ENCODE measurements at places on chromosomes 3 and 15.
A peak's percentile ranks its signal among the peaks of the same experiment; 100 is the strongest.

GRCh38 chr3:160291909-160292299 is 66.7 kb downstream of the C3orf80 start:
- no peak for DNase-seq

DNA sequence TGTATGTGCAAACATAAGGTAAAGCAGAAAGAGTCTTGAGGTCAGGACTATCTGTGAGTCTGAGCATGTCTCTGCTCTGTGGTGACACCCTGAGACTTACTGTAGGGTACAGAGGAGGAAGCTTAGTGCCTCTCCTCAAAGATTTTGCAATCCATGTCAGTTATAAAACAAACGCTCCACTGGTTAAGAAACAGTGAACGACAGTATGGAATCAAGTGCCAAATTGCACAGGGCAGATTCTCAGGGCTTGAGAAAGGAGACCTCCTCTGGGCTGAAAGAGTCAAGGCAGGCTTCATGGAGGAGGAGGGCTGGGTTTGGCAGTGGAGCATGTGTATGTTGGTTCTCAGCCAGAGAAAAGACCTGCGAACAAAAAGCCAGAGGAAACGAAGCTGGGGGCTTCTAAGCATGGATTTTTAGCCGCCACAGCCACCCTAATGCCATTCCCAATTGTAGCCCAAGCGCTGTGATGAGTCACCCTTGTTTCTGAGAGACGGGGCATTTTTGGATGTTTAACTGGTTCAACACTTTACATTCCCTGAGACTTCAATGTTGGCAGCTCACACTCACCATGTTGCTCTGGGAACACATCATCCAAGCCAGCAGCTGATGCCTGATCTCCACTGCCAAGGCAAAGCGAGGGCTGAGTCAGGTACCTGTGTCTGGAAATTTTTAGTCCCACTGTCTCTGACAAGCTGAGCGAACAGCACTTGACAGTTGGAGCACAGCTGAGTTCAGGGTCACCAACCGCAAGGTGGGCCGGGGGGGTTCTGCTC is 3.4 kb upstream of the DGKG start:
- DNase-seq: peak; percentile 2

DNA sequence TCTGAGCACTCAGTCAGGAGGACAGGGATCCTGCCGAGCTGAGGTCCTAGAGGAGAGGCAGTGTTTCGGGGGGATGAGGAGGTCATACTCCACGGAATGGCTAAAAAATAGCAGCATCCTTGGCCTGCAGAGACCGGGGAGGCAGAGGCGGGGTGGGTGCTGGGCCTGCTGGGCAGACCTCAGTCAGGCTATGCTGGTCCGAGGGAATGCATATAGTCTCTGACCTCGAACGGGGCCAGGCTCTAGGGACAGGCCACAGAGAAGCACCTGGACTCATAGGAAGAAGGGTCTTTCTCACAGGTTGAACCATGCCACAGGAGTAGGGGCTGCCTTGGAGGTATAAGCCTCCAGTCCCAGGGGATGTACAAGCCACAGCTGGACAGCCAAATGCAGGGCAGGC is 14.0 kb upstream of the SKIC8 start:
- DNase-seq: no peak

- no peak for DNase-seq
These were observed 76.1 kb upstream of the TPM1 start for GRCh38 chr15:62966294-62967078.

- no peak for DNase-seq
These were observed 16.7 kb downstream of the MEGF11 start for GRCh38 chr15:66236806-66237375.

GRCh38 chr15:95363646-95364045 is 966.9 kb upstream of the NR2F2 start:
- no peak for DNase-seq

DNA sequence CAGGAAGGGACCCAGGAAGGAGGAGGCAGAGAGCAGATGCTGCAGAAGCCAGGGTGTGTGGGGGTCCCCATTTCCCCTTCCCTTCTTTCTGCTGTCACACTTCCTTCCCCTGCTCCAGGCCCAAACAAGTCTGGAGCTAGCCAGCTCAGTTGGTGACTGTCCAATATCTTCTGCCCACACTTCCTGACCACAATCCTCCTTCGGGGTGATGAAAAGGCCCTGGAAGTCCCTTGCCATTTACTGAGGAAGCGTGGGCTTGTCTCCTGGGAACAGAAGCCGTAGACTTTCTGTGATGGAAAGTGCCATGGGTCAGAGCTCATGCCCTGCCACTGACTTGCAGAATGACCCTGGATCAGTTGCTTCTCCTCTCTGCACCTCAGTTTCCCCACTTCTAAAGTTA is 39.0 kb downstream of the ANAPC13 start:
- peak; percentile 71 for DNase-seq

DNA sequence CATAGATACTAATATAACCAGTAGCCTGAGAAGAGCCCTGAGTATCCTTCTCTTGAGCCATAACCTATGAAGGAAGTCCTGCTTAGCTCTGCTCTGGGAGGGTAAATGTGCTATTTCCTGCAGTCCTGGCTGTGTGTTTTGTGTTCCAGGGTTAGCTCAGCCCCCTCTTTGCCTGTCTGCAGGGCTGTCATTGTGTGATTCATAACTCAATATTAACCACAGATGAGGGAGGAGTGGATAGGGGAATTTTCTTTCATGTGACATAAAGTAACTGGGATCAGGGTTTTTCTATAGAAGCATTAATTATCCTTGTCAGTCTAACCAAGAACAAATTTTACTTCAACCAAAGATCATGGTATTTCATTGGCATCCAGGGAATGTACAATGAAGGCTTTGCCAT is 183.3 kb upstream of the ZBTB20 start:
- DNase-seq: peak; percentile 85

- no peak for DNase-seq
These were observed 27.0 kb downstream of the PLS1 start for GRCh38 chr3:142623194-142623593.

DNA sequence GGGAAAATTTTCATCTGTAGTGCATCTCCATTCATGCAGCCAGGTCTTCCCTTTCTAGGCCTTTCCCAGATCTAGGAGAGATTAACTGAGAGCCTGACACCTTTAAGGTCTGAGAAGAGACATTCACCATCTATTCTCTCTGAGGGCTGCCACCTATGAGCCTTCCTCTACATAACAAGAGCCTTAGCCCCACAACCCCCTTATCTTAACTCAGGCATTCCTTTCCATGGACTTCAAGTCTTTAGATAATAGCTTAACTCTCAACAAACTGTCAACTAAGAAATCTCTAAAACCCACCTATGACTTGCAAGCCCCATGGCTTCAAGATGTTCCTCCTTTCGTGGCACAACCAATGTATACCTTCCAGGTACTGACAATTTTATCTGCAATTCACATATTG is 121.0 kb downstream of the GABRB3 start:
- DNase-seq: no peak

- DNase-seq: no peak
These were observed 33.0 kb downstream of the ALDH1L1 start for GRCh38 chr3:126147147-126147931.

DNA sequence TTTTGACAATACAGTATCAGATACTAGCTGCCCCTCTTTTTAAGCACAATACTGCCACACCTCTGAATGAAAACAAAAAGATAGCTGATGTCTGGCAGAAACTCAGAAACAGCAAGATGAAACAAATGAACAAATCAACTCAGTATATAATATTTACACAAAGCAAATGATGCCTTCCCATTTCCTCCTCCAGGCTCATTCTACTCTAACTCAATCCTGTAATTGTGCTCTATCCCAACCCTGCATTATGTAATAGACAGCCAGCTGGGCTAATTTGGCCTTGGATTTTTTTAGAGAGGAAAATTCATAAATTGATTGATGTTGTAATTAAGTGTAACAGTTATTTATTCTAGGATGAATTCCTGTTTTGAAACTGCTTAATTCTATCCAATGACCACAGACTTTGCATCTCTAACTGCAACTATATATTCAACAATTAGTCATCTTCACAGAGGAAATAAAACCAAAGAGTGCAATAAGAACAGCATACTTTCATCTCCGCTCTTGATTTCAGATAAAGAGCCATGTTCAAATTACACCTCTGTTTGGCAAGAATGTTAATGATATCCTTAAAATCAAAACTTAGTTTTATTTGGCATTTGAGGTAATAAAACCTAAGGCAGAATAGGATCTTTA is 6.1 kb downstream of the ATG3 start:
- DNase-seq: no peak

- DNase-seq: no peak
These were observed 12.8 kb downstream of the SETD5 start for GRCh38 chr3:9409981-9410854.

DNA sequence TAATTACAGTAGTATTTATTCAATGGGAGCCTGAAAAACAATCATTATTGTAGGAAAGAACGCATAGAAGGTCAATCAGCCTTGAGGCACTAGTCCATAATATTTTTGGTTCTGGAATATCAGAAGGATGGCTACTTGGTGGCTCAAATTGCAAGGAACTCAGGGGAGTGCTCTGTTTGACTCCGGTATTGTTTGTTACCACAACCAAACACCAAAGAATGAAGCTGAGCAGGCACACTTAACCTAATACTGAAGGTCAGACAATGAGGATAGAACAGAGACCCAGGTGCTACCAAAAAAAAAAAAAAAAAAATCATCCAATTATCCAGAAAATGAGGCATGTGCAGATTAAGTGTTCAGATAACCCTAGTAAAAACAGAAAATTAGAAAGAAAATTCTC is 11.1 kb upstream of the SATB1 start:
- no peak for DNase-seq

DNA sequence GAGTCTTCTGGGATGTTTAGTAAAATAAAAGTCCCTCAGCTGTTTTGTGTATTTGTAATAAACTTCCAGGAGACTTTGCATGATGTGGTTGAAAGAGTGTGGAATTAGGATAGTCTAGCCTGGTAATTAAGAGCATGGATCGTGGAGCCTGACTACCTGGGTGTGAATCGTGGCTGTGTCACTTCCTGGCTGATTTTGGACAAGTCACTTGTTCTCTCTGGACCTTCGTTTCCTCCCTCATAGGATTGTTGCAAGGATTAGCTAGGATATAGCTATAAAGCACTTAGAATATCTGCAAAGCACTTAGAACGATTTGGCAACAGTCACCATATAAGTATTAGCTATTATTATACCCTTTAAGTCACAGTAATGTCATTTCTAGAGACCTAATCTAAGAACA is 40.2 kb downstream of the SLMAP start:
- peak; percentile 23 for DNase-seq

DNA sequence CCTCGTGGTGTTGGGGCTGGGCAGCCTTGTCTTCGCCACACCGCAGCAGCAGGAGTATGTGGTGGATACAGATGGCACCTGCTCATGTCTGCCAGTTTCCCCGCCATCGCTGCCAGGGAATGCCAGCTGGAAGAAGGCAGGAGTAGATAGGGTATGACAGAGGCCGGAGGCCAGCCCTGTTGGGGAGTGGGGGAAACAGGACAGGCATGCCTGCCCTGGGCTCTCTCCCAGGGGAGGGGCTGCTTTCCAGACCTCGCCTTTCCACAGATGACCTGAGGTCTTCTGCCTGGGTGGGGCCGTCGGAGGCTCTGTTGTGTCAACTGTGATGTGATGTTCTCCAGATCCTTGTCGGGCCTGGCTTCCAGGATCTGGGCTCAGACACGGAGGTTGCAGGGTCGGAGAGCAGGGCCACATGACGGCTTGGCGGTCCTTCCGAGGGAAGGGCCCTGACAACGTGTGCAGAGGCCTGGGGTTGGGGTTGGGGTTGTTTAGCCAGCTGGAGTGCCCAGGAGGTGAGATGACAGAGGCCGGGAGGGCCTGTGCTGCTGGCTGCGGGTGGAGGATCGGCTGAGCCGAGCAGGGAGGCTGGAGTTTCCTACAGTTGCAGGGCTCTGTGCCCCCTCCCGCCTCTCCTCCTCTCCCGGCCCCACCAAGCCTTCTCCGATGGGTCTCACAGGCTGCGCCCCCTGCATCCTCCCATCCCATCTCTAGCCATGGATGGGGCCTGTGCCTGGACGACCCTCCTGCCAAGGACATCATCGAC is 102.0 kb downstream of the TBC1D2B start:
- no peak for DNase-seq

DNA sequence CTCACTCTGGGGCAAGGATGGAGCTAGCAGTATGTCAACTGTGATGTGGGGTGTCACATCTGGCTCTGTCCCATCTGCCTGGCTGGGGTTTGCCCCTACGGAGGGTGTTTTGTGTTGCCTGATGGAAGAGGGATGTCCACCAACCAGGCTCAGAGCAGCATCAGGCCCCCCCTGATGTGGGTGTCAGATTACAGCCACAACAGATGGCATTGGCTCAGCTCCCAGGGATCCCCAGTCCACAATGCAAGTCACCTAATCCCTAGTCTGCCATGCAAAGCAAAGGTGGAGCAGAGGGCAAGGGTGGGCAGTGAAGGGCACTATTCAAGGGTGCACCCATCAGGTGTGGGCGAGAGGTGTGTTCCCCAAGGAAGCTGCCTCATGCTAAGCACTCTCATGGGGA is 48.9 kb upstream of the AMOTL2 start:
- DNase-seq: peak; percentile 65

GRCh38 chr3:127589600-127590281 is 792 bp downstream of the TPRA1 start:
- peak; percentile 13 for DNase-seq

DNA sequence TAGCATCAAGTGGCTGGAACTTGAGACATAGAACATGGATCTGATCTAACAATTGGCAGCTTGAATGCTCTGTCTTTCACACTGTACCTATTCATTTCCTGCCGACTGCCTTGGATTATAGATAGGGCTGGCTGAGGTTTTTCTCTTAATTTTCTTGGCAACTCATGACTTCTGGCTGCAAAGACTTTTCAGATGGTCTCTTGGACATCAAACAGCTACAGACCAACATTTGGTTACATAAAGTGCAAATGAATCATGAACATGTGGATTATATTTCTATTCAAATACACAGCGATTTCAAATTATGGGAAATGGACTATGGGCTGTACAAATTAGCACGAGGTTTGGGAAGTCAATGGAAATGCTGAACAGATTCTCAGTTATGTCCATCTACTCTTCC is 26.2 kb upstream of the IL16 start:
- DNase-seq: no peak

GRCh38 chr15:54638666-54639065 is 558.1 kb downstream of the RSL24D1 start:
- DNase-seq: no peak

GRCh38 chr3:105827959-105828358 is 40.9 kb downstream of the CBLB start:
- peak; percentile 94 for DNase-seq

GRCh38 chr15:68712886-68713285 is 107.8 kb downstream of the ANP32A start:
- no peak for DNase-seq

- DNase-seq: no peak
These were observed 242.9 kb downstream of the WNT5A start for GRCh38 chr3:55244247-55244646.

DNA sequence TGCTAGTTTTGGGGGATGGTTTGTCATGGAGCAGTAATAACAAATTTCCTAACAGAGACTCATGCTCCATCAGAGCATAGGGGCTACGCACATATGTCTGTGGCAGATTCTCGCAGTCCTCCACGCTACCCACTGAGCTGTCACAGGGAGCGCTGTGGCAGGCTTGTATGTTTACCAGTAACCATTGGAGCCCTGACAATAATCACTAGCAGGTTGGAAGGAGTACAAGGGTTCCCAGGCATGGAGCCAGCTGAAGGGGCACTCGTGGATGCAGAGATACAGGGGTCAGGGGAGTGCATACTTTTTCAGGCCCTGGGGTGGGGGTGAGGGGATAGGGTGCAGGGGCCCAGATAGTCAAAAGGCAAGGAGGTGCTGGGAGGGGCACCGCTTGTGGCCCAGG is 7.9 kb upstream of the GP9 start:
- DNase-seq: no peak

Data from fibroblast of skin of back (primary cell).